Right renal pelvis (tissue), 4 donors: ENCODE measurements at places on chromosomes 2 and 18. TPM values are rescaled to one million over a fixed set of nuclear protein-coding genes. Genes with fewer than 3 reads are reported as not detected.

GRCh38 chr2:57516698-57517340 is 529.8 kb upstream of the VRK2 start:
- DNase-seq, result peak; percentile 8

- no peak for DNase-seq
These were observed 30.0 kb downstream of the IL1R2 start for GRCh38 chr2:102021779-102022178.

The DSC2 gene
- polyA plus RNA-seq, result 55.5 TPM

The RASGRP3 gene
- polyA plus RNA-seq, result 19.1 TPM

DNA sequence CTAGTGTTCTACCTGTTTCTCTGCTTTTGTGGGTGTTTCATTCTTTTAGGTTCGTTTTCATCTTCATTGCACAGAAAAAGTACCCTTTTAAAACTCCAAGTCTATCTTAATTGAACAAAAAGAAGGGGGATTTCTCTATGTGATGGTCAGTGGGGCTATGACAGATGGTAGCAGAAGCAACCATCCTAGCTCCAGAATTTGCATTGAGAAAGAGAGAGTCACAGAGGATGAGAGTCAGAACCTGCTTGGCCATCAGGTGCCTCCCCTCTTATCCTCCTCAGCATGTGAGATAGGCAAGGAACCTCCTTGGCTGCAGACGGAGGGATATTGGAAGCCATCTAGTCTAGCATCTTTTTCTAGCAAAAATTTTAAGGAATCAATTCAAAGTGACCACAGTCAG is 398.0 kb upstream of the DCC start:
- no peak for DNase-seq

The OSR1 gene
- polyA plus RNA-seq, result 7.1 TPM
